T-cell (primary cell): ENCODE measurements at places on chromosomes 3 and 15. TPM values are rescaled to one million over a fixed set of nuclear protein-coding genes. Genes with fewer than 3 reads are reported as not detected.
A peak's percentile ranks its signal among the peaks of the same experiment; 100 is the strongest.

- DNase-seq: no peak
Observed at GRCh38 chr3:13236557-13237173, 163.4 kb upstream of the IQSEC1 start.

DNA sequence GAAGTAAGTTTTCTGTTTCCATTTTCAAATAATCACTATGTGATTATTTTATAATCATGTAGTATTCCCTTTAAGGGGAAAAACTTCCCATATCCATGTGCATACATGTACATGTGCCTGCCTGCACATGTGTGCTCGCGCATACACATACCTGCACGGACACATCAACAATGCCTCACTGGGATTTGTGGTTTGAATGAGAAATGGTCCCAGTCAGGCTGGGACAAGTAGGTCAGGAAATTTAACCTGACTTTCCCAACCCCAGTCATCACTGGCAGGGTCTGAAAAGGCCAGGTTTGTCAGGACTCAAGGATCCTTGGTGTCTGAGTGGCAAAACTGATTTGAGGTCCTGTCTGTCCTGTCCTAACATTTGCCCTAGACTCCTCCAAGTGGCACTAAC lies 109.3 kb upstream of the MRPS22 start:
- no peak for DNase-seq

DNA sequence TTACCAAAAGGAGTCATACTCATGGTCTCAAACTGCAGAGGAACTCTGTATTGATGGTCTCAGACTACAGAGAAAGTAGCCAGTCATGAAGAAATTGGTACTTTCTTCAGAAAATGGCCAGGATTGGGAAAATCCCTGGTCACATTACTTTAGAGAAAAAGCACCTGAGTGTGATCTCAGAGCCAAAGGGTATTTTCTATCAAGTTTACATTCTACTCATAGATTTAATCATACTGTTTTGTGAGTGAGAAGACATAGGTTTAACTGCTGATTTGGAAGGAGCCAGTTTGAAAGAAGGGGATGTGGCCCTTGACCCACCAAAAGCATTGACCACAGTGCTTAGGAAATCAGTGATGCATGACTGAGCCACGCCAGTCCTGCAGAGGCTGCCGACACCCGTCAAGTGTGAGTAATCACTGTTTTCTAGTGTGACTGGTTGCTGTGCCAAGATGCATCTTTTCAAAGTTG lies 203.6 kb downstream of the AKAP13 start:
- no peak for DNase-seq

Gene INSYN1
- total RNA-seq: not detected

Gene KLHL40
- not detected for total RNA-seq

Gene AMT
- 14.1 TPM for total RNA-seq

Gene HSPBAP1
- total RNA-seq: 19.9 TPM

DNA sequence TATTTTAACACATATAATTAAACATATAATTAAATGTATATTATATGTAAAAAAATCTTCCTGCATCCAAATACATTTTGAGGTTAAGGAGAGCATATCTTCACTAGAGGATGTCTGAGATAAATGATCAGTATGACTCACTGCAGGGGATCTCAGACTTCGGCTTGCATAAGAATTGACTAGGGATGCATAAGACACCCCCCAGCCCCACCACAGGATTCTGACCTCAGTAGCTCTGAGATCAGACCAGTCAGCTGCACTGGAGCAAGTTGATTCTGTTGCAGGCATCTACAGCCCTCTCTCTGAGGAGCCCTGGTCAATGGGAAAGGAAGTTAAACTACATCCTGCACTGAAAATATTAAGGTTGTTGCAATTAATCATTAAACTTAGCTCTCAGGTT lies 29.0 kb upstream of the TBC1D21 start:
- no peak for DNase-seq

DNA sequence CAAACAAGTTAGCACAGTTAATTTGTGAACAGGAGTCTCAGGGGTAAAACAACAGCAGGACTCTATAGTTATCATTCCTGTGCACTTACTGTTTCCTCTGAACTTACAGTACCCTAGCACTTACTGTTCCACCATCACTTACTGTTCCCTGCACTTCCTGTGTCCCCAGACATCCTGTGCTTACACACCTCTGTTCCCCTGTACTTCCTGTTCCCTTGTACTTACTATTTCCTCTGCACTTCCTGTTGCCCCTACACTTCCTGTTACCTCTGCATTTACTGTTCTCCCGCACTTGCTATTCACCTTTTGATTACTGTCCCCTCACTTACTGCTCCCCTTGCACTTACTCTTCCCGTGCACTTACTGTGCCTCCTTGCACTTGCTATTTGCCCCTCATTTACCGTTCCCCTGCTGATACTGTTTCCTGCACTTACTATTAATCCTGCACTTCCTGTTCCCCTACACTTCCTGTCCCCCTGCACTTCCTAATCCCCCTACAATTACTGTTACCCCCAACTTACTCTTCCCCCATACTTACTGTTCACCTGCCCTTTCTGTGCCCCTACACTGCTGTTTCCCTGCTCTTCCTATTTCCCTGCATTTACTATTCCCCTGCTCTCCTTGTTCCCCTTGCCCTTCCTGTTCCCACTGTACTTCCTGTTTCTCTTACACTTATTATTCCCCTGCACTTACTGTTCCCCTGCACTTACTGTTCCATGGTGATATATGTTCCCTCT lies 30.3 kb downstream of the TPRA1 start:
- DNase-seq: no peak

Gene RTP3
- not detected for total RNA-seq

Gene SLC27A2
- 1.1 TPM for total RNA-seq

DNA sequence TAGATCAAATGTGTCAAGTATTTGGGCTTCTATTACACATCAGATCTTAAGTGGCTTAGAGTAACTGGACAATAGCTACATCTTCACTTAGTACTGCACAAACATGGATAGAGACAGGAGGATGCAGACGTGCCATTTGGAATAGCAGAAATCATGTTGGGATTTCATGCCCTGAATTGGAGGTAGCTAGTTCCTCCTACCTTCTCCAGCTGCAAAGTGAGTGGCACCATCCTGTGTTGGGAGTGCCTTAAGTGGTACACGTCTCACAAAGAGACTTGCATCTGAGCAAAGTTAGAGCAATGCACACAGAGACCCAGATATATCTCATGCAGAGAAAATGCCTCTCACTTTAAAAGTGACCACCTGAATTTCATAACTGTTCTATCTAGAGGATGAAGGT lies 136.5 kb downstream of the SSR3 start:
- DNase-seq: no peak

DNA sequence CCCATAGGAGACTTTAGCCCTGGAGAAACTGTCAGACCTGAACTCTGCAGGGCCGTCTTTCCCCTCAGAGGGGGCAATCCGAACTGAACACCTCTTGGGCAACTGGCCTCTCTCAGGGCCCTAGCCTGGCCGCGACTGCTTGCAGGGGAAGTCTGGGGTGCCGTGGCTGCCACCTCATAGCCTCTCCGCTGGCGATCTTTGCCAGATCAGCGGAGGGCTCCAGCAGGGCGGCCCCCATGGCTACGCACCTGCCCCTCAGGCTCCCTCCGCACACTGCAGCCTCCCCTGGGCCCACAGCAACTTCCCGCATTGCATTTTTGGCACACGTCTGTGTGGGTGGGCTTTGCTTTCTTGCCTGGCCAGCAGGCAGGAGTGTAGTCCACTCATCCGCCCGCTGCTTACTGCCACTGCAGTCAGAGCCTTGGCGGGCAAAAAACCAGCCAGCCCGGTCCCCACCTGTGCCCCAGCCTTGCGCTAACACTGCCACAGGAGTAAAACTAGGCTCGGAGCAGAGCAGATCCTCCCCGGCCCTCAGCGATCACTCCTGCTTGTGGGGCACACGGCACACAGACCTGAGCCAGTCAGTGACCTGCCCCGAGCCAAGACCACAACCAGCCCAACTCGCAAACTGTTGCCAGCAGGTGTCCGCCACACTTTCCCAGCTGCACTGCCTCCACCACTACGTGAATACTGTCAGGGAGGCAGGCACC lies 266.8 kb upstream of the CBLB start:
- no peak for DNase-seq

Gene MUC20
- total RNA-seq: 9.9 TPM

Gene MBNL1
- total RNA-seq: 649 TPM

- no peak for DNase-seq
Observed at GRCh38 chr3:105413343-105413887, 46.7 kb downstream of the ALCAM start.

Gene CELSR3
- 6.2 TPM for total RNA-seq

Gene KNG1
- 0.22 TPM for total RNA-seq

DNA sequence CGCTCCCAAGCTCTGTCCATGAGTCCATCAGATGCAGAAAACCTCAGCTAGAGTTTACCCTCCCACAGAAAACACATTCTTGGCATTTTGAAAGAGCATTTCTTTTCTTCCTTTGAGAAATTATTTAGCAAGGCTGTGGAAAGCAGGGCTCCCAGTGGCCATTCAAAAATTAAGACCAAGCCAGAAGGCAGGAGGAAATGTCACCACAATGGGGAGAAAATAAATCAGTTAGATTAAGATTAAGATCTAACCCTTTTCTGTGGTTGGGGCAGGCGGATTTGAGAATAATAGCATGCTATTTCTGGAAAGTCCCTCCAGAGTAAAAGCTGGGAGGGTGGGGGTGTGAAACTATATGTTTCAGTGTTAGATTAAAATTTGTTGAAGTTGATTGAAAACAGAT lies 20.2 kb downstream of the LRIG1 start:
- DNase-seq: no peak

GRCh38 chr3:39896184-39896583 lies 86.8 kb downstream of the MYRIP start:
- DNase-seq: no peak

DNA sequence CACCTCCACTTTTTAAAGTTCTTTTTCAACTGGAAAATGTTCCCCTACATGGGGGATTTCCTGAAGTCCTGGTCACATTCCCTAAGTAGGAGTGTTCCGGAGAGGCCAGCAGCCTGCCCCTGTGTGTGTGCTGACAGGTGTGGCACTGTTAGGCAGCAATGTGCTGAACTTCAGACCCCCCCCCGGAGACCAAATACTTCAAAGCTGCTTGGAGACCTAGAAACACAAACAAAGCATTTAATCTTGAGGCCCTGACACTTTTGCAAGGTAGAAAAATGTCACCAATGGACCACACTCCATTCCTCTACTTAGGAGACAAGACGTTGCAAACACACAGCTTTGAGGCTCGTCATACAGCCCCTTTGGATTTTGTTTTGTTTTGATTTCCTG lies 259.6 kb upstream of the CTNNB1 start:
- no peak for DNase-seq

Gene ITPR1
- 97.8 TPM for total RNA-seq

Gene ECE2
- not detected for total RNA-seq

DNA sequence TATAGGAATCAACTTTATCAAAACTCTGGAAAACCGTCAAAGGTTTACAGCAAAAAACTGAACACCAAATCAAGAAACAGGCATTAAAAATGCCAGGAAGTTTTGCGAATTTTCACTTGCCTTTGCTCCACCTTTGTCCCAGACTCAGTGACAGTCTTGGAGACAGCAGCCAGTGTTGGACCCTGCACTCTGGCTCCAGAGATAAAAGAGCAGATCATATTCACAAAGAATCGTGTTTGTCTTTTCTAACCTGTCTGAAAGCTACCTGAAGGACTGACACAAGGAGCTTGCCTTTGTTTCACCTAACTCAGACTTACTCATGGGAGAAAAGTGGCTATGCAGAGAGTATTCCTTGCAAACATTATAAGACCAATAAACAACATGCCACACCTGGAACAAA lies 74.0 kb upstream of the TCF12 start:
- DNase-seq: no peak

DNA sequence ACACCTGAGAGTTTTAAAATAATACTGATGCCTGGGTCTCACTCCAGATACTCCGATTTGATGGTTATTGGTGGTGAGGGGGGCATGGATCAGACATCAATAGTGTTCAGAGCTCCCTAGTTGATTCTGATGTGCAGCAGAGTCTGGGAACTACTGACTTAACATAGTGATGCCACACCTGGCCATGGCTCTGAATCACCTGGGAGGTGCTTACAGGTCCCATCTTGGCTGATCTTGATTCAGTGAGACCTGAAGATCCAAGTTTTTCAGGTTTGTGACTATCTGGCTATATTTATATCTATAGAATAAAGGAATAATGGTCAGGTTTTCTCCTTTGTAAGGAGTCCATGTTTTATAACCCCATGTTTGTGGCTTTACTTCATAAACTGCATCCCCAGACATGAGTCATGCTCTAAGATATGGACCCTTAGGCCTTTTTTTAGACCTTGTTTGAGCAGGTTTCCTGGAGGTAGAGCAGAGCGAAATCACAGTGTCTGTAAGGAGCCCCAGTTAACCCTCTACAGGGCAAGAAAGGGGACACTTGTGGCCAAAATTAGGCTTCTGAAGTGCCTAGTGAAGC lies 101.4 kb downstream of the LARS2 start:
- DNase-seq: no peak

- no peak for DNase-seq
Observed at GRCh38 chr3:9033867-9034266, 70.6 kb upstream of the RAD18 start.

DNA sequence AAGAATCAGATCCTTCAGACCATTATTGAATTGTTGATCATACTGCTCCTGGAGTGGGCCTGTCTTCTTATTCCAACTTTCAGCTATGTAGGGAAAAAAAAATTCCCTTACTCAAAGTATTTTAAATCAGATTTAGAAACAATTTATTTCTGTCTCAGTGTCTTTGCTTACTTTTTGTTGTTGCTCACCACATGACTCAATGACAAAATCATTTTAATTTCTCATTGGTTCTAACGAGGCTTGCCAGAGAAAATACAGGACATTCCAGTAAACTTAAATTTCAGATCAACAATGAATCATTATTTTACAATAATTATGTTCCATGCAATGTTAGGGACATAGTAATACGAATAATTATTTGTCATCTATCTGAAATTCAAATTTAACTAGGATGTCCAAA lies 748.5 kb upstream of the CBLB start:
- no peak for DNase-seq

- no peak for DNase-seq
Observed at GRCh38 chr3:29890801-29891200, 609.9 kb downstream of the RBMS3 start.

Gene HESX1
- total RNA-seq: not detected

Gene SNURF
- 25.0 TPM for total RNA-seq

Gene C2CD4A
- not detected for total RNA-seq

- DNase-seq: peak; percentile 32
Observed at GRCh38 chr15:72229076-72229946, 1.7 kb downstream of the PKM start.
